ENCODE measurements at places on chromosomes 11 and 22.
A peak's percentile ranks its signal among the peaks of the same experiment; 100 is the strongest.

DNA sequence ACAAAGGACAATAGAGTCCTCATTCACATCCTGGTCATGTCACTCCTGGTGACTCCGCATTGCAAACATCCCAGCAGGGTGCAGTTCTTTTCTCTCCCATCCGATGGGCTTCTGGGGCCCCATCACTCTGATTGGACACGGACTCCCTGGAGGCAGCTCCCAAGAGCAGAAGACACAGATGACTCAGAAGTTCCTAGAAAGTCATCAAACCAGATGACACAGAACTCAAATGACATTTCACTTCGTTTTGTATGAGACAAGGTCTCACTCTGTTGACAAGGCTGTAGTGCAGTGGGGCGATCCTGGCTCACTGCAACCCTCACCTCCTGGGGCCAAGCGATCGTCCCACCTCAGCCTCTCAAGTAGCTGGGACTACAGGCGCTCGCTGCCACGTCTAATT, 33.2 kb downstream of the ZNF195 start:
- DNase-seq: no peak

DNA sequence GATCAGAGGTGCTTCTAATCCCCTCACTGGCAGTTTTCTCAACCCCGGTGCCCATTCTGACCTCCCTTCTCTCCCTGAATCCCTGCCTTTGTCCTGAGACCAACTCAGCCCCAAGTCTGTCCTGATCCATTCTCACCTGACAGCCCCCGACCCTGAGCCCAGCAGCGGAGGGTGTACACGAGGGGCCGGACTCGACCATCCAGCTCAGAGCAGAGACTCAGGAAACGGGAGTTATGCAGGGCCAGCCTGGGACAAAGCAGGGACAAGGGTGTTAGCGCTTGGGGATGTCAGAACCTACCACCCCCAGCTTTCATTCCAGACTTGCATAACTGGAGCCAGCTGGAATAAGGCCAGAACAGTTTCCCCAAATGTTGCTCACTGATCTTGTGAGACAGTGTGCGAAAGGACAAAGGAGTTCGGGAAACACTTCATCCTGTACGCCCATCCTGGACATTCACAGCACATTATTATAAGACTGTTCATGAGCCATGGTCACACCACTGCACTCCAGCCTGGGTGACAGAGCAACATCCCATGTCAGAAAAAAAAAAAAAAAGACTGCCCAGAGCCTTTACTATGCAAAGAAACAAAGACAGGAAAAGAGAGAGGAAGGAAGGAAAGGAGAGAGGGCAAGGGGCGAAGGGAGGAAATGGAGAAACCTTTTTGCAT, 3.5 kb upstream of the EEF1G start:
- peak; percentile 45 for DNase-seq

DNA sequence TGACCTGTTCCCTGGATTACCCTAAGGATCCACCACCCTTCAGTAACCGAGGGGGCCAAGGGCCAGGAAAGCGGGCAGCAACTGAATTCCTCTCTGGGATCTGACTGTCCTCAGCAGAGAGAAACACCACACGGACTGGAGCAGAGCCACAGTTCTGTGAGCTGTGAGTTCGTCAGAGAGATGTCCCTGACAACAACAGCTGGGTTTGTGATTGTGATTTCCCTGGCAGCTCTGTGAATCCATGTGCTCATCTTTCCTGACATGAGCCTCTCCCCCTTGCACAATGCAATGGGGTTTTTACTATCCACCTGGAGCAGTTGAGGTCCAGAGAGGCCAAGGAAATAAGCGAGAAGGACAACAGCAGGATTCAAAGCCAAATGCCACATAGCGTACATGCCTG, 69.4 kb upstream of the AMPD3 start:
- DNase-seq: peak; percentile 52

DNA sequence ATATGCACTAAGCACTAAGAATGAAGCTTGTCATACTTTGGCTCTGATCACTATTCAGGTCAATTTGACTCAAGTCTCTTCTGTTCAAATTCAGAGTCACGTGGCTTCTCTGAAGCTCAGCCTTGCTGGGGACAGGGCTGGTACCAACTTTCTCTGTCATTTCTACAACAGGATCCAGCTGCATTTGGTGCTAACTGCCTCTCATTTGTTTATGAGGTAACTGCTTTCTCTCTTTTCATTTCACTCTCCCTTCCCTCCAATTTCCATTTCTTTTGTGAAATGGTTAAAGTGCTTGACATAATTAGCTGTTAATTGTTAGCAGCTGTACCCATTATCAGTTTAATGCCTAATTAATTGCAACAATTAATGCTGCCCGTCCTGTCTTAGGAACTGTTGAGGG, 259.7 kb upstream of the PLET1 start:
- no peak for DNase-seq

- no peak for DNase-seq
Observed at GRCh38 chr11:117290809-117291396, at the start of gene BACE1-AS. Gene BACE1-AS, plus strand, starts transcription at chr11:117291346.

DNA sequence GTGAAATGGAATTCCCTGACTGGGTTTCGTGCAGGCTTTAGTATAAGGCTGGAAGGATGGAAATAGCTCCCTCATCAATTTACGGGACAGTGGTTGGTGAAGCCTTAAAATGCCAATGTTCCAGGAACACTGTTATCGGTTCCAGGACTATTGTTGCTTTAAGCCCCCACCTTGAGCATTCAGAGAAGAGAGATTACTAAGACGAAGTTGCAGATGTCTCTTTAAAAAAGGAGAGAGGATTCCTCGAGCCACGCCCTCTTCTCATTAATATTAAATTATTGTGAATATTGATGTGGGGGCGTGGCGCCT, 195 bp upstream of the CREB3L1 start:
- peak; percentile 70 for DNase-seq

- no peak for DNase-seq
Observed at GRCh38 chr11:120613264-120614226, 102.0 kb downstream of the GRIK4 start.

DNA sequence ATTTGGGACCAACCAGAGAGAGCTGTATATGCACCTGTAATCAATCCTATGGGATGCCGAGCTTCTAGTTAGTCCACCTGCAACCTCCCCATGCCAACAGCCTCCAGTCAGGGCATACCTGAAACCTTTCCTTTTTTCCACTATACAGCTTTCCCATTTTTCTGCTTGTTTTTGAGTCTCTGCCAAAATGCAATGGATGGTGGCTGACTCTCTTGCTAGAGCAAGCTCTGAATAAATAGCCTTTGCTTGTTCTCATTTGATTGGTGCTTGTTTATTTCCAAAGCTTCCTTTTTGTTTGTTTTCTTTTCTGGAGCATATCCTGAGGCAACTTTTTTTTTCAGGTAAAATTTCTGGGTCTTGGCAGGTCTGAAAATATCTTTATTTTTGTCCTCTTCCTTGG, 58.0 kb upstream of the PLET1 start:
- no peak for DNase-seq

DNA sequence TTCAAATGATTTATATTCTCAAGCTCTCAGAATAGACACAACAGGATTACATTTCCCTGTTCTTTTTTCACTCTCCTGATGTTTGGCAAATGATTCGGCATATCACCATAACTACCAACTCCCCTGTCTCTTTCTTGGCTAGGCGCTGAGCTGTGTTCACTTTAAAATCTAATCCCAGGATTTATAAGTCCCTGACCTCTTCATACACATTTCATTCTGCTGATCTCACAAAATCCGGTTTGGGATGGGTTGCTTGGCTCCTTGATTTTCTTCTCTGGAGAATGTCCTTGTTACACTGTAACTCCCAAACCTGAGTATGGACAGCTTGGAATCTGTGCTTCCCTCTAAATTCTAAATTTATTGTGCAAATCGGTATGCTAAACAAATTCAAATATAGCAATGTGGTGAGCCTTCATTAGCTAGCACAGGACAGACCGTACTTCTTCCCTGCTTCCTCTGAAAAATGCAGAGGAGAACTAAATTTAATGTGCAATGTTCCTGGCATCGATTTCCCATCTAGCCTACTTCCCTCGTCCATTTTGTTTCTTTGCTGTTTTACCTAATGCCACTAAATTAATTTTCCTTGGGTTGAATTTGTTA, 858.5 kb upstream of the FAT3 start:
- DNase-seq: no peak

DNA sequence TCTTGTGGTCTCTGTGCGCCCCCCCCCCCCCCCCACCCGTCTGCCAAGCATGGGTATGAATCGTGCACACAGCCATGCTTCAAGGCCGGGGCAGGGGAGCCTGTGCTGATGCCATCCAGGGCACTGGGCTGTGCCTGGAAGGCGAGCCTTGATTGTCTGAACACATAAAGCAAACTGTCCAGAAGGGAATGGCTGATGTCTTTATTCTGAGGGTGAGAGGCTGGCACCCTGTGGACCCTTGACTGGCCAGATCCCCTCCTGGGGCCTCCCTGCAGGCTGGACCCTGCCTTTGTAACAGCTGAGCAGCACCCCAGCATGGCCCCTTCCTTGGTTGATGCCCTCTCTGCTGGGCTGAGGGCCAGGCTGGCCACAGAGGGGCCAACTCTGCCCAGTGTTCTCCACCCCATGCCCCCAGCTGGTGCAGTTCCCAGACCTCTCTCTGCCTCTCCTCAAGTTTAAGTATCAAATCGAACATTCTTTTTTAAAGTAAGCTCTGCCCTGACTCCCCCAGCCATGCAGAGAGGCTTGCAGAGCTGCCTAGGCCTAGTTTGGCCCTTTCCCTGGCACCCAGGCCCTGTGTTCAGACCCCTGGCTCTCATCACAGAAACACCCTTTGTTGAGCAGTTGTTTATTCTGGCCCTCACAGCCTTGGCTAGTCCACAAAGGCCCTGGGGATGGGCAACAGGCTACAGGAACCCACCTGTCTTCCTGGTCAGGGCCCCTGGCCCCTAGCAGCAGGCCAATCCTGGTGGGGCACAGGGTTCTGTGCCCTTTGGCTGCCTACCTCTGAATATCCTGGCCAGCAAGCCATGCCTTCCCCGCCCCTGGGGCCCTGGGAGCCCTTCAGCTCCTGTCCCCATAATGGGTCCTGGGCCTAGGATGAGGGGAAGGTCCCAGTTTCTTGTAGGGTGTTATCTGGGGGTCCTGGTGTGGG, 3.9 kb upstream of the RANBP1 start:
- no peak for DNase-seq

Measured in choroid plexus epithelial cell (primary cell).